Naive B cell (primary cell): ENCODE measurements at places on chromosomes 16 and 17.

- no peak overlapping the region for H3K27ac ChIP-seq
- peaks cover 6% of the 10 kb centered on the region for H3K27me3 ChIP-seq
- no peaks in the 10 kb centered on the region for H3K36me3 ChIP-seq
- H3K4me3 ChIP-seq = no peak overlapping the region
- no peak for DNase-seq
Measured at GRCh38 chr16:67296420-67296819, 17.1 kb downstream of the PLEKHG4 start.

GRCh38 chr17:81000631-81001357, 9.2 kb downstream of the CHMP6 start:
- no peak for DNase-seq
- H3K36me3 ChIP-seq = no peaks in the 10 kb centered on the region

DNA sequence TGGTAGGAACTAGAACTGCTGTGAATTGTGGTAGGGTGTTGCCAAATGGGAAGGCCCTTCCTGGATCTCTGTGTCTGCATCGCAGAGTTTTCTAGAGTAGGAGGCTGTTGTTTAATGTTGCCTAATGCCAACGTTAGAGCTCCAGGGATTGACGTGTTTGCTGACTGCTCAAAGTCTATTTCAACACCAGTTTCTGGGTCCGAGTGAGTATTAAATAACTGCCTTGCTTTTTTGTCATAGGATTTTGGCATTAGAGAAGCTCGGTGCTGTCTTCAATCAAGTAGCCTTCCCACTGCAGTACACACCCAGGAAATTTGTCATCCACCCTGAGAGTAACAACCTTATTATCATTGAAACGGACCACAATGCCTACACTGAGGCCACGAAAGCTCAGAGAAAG, 40.0 kb downstream of the SF3B3 start:
- DNase-seq = no peak
- no peaks in the 10 kb centered on the region for H3K27me3 ChIP-seq

GRCh38 chr17:82911822-82912221, 72.0 kb upstream of the ZNF750 start:
- H3K4me1 ChIP-seq = peaks cover 53% of the 10 kb centered on the region
- H3K36me3 ChIP-seq = no peaks in the 10 kb centered on the region
- peak overlapping the region; percentile 20 for H3K27ac ChIP-seq

DNA sequence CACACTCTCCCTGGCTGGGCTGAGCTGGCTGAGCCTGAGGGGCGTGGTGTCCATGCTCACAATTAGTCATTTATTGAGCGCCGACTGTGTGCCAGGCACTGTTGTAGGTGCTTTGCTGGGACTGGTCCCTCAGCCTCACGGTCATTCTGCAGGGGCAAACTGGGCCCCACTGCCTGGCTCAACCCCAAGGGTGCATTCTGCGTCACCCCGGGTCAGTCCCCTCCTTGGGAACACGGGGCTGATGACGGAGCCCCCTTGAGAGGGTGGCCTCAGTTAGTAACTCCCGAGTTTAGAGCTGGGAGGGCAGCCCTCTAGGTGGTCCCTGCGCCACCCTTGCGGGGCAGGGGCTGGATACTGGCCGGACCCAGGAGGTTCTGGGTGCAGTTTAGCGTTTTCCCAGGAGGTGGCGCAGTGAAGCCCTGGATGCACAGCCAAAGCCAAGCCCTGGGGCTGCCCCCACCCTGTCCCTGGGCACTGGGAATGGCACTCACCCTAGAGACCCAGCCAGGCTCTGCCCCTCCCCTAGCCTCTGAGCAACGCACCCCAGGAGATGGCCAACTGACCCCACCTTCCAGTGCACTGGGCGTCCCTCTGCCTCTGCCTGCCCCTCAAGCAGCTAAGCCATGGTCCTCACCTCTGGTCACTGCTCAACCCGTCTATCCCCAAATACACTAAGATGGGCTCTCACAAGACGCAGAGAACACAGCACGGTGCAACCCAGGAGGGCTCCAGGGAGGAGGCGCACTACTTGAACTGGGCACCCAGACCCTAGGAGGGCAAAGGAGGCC, 243.2 kb upstream of the GSE1 start:
- no peak overlapping the region for H3K27ac ChIP-seq
- peaks cover 26% of the 10 kb centered on the region for H3K27me3 ChIP-seq
- no peak overlapping the region for H3K4me3 ChIP-seq
- DNase-seq = peak; percentile 31
- no peaks in the 10 kb centered on the region for H3K36me3 ChIP-seq

- H3K27me3 ChIP-seq = no peaks in the 10 kb centered on the region
- peak overlapping the region; percentile 95 for H3K4me3 ChIP-seq
- H3K36me3 ChIP-seq = peaks cover 8% of the 10 kb centered on the region
- peaks cover 30% of the 10 kb centered on the region for H3K4me1 ChIP-seq
- DNase-seq = no peak
Measured at GRCh38 chr17:39461926-39462569, 762 bp downstream of the CDK12 start.

- no peaks in the 10 kb centered on the region for H3K36me3 ChIP-seq
- H3K27me3 ChIP-seq = peaks cover 57% of the 10 kb centered on the region
- H3K27ac ChIP-seq = no peak overlapping the region
- H3K4me3 ChIP-seq = no peak overlapping the region
- H3K4me1 ChIP-seq = peaks cover 16% of the 10 kb centered on the region
- no peak for DNase-seq
Measured at GRCh38 chr17:50114401-50114800, 15.6 kb downstream of the SAMD14 start.

GRCh38 chr17:13460261-13461000, 141.3 kb downstream of the HS3ST3A1 start:
- DNase-seq = no peak
- no peaks in the 10 kb centered on the region for H3K36me3 ChIP-seq
- H3K27me3 ChIP-seq = peaks cover 5% of the 10 kb centered on the region

GRCh38 chr17:2924211-2924610, 128.0 kb downstream of the RAP1GAP2 start:
- no peaks in the 10 kb centered on the region for H3K36me3 ChIP-seq
- no peaks in the 10 kb centered on the region for H3K27me3 ChIP-seq
- no peak overlapping the region for H3K4me3 ChIP-seq
- H3K27ac ChIP-seq = no peak overlapping the region
- DNase-seq = no peak

DNA sequence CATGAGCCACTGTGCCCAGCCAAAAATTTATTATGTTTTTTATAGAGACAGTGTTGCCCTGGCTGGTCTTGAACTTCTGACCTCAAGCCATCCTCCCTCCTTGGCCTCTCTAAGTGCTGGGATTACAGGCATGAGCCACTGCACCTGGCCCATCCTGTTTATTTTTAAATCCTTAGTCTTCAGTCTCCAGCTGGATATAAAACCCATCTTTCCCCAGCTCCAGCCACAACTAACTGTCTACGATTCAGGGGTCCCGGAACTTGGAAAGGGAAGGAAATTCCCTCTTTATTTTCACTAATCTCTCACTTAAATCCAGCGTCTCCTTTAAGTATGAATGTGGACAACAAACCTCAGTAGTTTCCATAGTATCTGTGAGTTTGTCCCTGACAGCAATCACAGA, 62.2 kb downstream of the IQCK start:
- H3K27me3 ChIP-seq = no peaks in the 10 kb centered on the region
- DNase-seq = no peak
- H3K4me3 ChIP-seq = no peak overlapping the region
- peaks cover 4% of the 10 kb centered on the region for H3K4me1 ChIP-seq
- no peaks in the 10 kb centered on the region for H3K36me3 ChIP-seq

- H3K4me3 ChIP-seq = no peak overlapping the region
- DNase-seq = no peak
- H3K4me1 ChIP-seq = peaks cover 11% of the 10 kb centered on the region
- H3K27me3 ChIP-seq = peaks cover 49% of the 10 kb centered on the region
- H3K27ac ChIP-seq = no peak overlapping the region
Measured at GRCh38 chr16:10577305-10578202, 2.8 kb downstream of the EMP2 start.

DNA sequence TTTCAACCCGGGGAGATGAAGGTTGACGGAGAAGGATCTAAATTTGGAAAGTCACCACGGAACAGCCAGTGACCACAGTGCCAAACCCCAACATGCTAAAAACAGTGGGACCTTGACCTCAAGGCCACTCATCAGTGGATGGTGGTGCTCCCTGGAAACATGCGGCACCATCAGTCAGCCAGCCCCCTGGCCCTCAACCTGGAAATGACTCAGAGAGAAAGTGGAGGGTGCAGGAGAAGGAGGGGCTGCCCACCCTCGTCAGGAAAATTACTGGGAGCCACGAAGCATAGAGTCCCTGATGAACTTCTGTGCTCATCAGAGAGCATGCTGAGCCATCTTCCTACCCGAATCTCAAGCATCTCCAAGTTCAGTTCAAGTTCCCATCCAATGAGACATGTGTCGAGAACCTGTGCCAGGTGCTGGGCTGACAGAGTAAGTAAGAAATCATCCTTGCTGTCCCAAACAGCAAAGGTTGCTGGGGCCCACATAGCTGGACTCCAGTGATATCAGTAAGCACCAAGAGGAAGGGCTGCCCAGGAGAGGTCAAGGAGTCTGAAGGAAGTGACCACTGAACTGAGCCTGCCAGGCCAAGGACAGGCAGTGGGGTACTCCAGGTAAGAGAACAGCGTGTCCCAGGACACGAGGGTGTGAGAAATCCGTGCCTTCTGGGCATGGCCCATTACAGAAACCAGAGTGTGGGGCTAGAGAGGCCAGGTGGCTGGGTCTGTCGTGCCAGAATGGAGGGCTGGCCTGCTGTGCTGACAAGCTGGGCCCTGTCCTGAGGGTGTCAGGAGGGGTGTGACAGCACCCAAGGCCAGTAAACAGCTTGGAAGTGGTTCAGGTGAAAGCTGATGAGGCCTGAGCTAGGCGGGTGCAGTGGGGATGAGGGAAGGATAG, 5.2 kb downstream of the PECAM1 start:
- DNase-seq = no peak
- peaks cover 44% of the 10 kb centered on the region for H3K4me1 ChIP-seq
- peak overlapping the region; percentile 56 for H3K4me3 ChIP-seq
- no peaks in the 10 kb centered on the region for H3K27me3 ChIP-seq
- H3K36me3 ChIP-seq = peaks cover 32% of the 10 kb centered on the region
- H3K27ac ChIP-seq = no peak overlapping the region

- H3K4me1 ChIP-seq = peaks cover 86% of the 10 kb centered on the region
- H3K4me3 ChIP-seq = no peak overlapping the region
- peaks cover 5% of the 10 kb centered on the region for H3K36me3 ChIP-seq
- no peaks in the 10 kb centered on the region for H3K27me3 ChIP-seq
Measured at GRCh38 chr16:12311309-12311708, 334.8 kb downstream of the SNX29 start.

DNA sequence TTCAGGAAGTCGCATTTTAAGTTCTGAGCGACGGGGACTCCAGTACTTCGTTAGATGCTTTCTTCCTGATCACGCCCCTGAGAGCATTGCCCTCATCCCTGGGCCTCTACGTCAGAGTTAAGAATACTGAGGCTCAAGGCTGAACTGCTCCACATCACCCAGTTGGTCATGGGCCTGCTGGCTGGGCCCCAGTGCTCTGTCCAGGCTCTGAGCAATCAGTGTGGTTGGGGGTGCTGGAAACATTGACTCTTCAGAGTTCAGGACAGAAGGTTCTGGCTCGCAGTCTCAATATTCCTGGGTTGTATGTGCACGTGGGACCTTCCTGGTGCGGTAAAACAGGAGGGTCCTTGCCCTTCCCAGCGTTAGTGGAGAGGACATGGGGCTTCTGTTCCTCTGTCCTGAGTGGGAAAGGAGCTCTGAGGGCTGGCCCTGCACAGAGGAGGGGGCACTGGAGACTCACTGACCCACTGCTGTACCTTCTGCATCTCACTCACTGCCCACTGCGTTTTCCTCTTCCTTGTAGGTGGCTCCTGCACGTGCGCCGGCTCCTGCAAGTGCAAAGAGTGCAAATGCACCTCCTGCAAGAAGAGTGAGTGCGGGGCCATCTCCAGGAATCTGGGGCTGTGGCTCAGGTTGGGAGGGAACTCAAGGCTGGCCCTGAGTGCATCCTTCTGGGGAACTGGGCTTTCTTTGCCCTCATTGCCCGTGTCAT, 518 bp downstream of the MT1E start:
- no peak for DNase-seq
- H3K27ac ChIP-seq = no peak overlapping the region
- H3K27me3 ChIP-seq = peaks cover 64% of the 10 kb centered on the region
- H3K36me3 ChIP-seq = no peaks in the 10 kb centered on the region
- H3K4me3 ChIP-seq = peak overlapping the region; percentile 72
- peaks cover 32% of the 10 kb centered on the region for H3K4me1 ChIP-seq

GRCh38 chr16:2235695-2236336, 428 bp upstream of the DNASE1L2 start:
- no peaks in the 10 kb centered on the region for H3K4me1 ChIP-seq
- no peak for DNase-seq
- H3K27ac ChIP-seq = no peak overlapping the region
- no peaks in the 10 kb centered on the region for H3K27me3 ChIP-seq
- H3K36me3 ChIP-seq = no peaks in the 10 kb centered on the region

DNA sequence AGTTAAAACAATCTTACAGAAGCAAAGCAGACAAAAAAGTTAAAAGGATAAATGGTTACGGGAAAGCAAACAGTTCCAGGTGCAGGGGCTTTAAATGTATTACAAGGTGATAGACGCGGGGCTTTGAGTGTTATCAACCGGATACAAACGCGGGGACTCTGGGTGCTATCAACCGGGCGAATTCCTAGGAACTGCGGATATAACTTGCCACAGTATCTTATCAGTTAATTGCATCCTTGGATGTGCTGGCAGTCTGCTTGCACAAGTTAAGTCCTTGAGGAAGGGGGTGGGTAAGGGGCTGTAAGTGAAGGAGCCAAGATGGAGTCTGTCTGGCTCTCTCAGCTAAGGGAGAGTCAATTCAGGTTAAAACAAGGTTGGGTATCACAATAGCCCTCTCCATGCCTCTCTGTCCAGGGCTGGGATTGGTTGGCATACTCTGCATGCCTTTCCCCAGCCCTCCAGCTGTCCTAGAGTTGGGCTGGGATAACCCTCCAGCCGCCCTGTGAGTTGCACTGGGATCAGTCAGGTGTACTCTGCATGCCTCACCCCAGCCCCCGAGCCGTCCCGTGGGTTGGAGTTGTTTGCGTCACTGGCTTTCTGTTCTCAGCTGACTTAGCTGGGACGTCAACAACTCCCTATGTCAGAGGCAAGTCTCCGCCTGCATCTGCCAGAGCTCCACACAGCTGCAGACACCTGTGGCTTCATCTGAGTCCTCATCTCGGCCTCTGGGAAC, 40.9 kb downstream of the TMEM235 start:
- H3K27me3 ChIP-seq = peaks cover 21% of the 10 kb centered on the region
- peak overlapping the region; percentile 93 for H3K27ac ChIP-seq
- peak; percentile 74 for DNase-seq
- H3K4me3 ChIP-seq = no peak overlapping the region
- H3K4me1 ChIP-seq = peaks cover 9% of the 10 kb centered on the region

GRCh38 chr16:64629622-64630021, 492.2 kb downstream of the CDH11 start:
- no peaks in the 10 kb centered on the region for H3K36me3 ChIP-seq
- no peaks in the 10 kb centered on the region for H3K27me3 ChIP-seq
- no peak overlapping the region for H3K4me3 ChIP-seq
- H3K4me1 ChIP-seq = no peaks in the 10 kb centered on the region
